Activated T-cell treated with anti-CD3 and anti-CD28 coated beads, Interleukin-2, amount 50 U/mL, for 4 hours (primary cell): ENCODE measurements at places on chromosomes 6 and 20.

- no peak for DNase-seq
These were observed 5.8 kb downstream of the IL20RA start for GRCh38 chr6:137039010-137039409.

- no peak for DNase-seq
These were observed 418.0 kb upstream of the OPRM1 start for GRCh38 chr6:153621070-153621469.

DNA sequence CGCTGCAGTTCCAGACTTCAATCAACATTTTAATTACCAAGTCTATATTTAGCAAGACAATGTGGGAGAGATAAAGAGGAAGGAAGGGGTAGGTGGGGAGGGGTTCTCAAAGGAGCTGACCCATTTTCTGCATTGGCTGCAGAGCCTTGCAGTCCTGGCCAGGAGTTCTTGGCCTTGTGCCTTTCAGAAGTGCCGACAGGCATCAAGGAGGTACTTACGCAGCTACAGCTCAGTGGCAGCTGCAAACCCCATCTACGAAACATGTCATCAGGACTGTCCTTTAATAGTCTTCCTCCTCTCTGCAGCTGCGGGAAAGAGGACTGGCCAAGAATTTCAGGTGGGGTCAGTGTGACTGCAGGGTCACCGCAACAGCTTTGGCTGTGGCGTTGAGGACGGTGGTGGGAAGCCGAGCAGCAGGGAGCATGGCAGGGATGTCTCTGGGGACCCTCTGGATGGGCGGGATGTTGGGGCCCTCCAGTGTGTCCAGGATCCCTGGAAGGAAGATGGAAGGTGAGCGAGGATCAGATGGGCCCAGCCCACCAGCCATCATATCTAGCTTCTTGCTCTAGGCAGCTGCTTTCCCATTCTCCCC is 1.8 kb upstream of the LRRC73 start:
- DNase-seq, result no peak

DNA sequence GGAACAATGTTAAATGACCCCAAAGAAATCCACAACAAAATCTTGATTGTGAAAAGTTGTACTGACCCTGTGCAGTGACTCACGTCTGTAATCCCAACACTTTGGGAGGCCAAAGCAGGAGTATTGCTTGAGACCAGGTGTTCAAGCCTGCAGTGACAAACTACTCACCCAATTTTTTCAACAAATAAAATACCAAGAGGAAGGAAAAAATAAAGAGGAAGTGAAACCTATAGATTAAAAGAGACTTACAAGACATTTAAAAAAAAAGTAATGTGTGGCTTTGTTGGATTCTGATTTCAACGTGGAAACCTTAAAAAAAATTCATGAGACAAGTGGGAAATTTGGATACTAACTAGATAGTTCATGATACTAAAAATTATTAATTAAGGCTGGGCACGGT is 31.9 kb downstream of the GINS1 start:
- DNase-seq, result no peak

DNA sequence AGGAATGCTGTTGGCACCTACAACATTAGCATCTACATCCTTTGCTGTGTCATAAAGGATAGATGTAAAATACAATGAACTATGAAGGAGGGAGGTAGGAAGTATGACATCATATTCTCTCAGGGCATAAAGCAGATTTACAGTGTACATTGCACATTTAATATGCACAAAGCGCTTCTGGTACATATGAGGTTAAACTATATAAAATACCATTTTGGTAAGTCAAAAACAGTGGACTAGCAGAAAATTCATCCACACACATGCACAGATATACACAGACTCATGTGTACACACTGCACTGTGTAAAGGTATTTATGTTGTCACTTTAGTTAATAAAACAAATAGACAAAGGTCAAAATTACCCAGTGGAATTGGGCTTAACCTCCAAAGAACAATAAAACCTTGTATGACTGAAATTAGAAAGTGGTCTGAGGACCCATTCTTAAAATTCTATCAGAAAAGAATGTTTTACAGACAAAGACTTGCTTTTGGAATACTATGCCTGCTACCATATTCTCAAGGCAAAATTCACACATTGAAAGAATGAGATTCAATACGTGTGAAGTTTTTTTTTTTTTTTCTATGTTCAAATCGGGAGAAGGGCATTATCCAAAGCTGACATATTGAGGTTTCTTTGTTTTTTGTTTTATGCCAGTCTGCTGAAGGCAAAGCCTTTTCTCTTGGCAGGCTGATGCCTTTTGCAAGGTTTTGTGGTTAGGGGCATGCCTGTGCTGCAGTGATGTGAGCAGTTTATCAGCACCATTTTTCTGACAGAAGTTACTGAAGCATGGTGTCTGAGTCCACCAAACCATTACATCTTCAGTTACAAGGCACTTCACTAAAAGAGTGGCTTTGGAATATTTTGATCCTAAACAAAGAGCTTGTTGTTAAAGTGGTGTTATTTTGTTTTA is 199.0 kb downstream of the PLCB1 start:
- DNase-seq, result no peak

GRCh38 chr6:53331678-53332077 is 17.1 kb downstream of the ELOVL5 start:
- no peak for DNase-seq

DNA sequence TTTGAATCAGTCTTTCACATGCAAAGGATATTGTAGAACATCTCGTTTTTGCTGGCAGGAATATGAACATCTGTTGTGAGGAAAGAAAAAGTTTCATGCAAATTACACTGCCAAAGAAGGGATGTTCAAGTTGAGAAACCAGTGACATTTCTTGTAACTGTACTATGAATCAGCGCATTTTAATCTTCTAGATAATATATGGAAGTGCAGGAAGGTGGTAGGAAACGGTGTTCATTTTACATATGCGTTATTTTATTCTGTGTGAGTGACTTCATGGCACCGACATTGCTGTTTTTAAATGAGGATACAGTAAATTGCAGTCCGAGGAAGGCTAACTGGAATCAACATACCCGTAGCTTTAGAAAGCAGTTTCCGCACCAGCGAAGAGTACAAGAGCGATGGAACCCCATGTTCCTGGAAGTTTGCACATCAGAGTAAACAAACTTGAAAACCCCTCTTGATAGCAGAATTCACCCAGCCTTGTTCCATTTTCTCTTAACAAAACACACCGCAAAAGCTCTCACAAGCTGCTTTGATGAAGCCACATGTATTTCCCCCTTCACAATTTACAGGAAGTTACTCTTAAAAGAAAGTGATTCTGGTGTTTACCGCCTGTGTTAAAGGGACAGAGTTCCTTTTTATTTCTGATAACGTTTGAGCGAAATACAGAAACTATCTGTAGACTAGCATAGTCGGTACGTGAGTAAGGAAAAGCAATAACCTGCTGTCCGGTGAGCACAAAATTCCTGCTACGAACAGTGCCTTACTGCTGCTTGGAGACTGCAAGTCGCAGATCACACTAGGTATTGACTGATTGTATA is 11.5 kb downstream of the PRDM1 start:
- peak; percentile 32 for DNase-seq

DNA sequence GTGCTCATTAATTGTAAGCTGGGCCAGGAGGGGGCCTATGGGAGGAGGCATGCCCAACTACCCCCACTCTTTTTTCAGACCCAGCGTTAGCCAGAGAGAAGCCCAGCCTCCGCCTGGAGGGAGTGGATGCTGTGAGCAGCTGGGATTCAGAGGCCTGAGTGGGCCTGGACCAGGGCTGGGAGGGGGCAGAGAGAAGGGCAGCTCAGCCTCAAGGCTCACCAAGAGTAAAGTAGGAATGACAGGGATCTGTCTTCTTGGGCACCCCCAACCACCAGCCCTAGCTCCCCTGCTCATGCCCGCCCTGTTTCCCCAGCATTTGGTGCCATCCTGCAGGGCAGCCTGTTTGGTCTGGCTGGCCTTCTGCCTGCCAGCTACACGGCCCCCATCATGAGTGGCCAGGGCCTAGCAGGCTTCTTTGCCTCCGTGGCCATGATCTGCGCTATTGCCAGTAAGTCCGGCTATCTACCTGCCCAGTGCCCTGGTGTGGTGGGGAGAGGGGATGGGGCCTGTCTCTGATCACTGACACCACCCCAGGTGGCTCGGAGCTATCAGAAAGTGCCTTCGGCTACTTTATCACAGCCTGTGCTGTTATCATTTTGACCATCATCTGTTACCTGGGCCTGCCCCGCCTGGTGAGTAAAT is 6.8 kb downstream of the SLC29A1 start:
- DNase-seq, result no peak

GRCh38 chr20:39081255-39081654 is 119.1 kb downstream of the DHX35 start:
- peak; percentile 79 for DNase-seq

DNA sequence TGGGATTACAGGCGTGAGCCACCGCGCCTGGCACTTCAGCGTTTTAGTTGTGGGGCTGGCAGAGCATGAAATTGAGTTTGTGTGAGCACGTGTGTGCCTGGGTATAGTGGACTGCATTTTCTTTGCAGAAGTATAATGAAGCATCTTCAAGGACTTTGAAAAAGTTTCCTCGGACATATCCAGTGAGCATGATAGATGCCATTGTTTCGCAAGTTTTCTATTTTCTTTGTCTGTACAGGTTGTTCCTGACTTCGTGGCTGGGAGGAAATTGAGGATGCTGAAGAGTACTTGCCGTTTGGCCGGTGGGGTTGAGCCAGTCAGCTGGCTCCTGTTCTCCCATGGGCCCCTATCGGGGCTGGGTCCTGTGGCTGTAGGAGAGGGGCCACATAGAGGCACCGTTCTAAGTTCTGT is 55.9 kb downstream of the RREB1 start:
- DNase-seq, result no peak

GRCh38 chr20:23251779-23252178 is 98.8 kb upstream of the NXT1 start:
- no peak for DNase-seq

GRCh38 chr6:71387179-71387578 is 98.6 kb downstream of the OGFRL1 start:
- no peak for DNase-seq

- no peak for DNase-seq
These were observed 937.4 kb upstream of the GJE1 start for GRCh38 chr6:141195251-141195832.

DNA sequence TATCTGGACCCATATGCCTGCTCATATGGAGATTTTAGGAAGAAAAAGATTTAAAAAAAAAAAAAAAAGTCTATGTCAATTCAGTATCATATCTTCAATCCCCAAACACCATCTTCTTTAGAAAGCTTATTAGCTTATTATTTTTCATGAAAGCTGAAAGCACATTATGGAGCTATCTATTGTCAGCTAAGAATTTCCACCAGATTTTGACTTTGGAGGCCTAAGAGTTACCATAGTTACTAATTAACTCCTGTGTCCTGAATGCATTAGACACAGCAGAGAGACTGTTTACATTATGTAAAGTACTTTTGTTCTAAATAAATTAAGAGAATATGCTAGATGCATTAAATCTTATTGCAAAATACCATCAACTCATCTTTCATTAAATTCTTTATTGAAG is 255.5 kb upstream of the NRSN1 start:
- no peak for DNase-seq

GRCh38 chr6:102701019-102701418 is 1307.5 kb downstream of the GRIK2 start:
- no peak for DNase-seq

DNA sequence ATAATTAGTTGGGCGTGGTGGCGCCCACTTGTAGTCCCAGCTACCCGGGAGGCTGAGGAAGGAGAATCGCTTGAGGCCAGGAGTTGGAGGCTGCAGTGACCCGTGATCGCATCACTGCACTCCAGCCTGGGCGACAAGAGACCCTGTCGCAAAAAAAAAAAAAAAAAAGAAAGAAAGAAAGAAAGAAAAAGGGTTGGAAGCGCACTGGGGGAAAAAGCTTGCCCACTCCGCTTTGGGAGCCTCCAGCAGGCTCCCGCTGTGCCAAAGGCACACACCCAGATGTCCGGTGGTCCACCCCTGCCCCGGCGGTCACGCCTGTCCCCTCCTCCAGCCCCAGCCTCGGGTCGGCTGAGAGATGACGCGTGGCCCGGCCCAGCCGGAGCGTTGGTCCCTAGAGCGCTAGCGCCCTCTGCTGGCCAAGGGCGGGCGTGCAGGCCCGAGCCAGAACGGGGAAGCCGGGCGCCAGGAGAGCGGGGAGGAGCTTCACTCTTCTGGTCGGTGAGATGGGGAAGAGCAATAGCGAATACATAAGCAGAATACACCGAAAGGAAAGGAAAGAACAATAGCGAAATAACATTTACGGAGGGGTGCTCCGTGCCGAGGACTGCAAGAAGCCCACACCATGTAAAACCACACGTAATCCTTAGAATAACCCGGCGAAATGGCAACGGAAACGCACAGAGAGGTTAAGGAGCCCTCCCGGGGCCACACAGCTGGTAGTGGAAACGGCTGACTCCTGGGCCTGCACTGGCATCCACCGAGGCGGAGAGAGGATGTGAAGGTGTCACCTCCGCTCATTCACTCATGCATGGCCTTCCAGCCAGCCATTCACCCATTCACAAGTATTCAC is 41.7 kb downstream of the UBE2V1 start:
- peak; percentile 95 for DNase-seq

DNA sequence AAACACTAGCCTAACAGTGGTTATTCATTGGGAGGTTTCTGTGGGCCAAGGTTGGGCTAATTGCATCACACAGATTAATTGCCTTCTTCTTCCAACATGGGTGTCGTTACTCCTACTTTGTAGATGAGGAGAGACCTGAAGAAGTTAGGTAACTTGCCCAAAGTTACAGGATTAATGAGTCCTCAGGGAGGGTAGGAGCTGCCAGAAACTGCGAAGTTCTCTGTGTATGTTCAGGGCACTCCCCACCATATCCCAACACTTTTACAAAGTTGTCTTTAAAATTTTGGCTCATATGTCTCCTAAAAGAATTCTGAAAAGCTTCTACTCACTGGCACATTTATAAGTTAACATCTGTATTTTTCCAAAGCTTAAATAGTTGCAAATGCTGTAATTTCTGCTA is 323.5 kb upstream of the HSF2 start:
- DNase-seq, result no peak

DNA sequence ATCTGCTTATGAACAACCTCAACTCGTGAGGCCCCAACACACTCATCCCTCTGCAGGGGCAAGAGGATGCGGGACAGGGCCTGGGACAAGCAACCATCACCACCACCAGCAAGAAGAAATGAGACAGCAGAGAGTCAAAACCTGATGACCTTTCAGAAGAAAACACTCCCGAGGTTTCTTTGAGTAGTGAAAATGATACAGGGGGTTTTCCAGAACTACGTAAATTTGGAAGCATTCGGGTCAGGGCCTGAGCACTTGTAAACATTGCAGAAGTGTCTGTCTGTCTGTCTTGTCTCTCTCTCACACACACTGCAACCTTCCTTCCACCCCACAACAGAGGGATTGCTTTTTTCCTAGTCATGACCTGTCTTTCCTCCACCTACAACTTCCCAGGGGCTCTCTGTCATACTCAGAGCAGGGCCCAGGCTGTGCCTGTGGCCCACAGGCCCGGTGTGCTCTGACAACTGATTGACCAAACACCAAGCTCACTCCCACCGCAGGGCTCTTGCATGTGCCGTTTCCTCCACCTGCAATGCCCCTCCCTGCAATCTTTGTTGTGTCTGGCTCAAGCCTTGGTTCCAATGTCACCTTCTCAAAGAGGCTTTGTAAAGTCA is 90.9 kb downstream of the BMP7 start:
- no peak for DNase-seq

- DNase-seq, result no peak
These were observed 592.1 kb upstream of the NRSN1 start for GRCh38 chr6:23533944-23534343.
